Midbrain (tissue), 1 donor: ENCODE measurements at places on chromosomes 4 and X.

DNA sequence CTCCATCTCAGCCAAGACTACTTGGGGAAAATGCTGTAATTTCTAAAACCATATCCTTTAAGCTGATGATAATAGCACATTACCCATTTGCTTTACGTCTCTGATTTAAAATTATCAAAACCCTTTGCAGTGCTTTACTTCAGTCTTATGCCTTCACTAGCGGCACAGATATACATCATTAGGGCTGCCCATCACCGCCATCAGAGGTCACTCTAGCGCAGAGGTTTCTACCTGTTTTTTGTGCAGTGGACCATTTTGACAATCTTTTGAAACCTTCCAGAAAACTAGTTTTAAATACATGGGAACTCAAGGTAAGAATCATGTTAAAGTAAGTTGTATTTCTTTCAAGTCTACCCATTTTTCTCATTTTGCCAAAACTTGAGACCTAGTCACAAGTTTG is 592.5 kb downstream of the PPARGC1A start:
- no peak for DNase-seq

DNA sequence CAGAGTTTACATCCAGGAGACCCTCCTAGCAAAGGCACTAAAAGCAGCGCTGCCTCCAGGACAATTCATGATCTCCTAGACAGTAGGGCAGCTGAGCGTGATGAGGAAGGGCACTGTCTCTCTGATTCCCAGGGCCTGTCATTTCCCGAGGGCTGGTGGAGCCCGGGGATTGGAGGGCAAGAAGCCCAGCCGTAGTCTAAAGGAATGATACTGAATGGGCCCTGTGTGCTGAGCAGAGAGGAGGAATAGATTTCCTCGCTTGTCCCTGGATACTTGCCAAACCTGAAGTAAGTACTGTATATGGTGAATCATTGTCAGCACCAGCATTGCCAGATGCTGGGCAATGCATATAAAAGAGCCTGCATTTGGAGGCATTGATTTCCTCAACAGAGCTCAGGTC is 88.0 kb upstream of the SLITRK2 start:
- DNase-seq: peak; percentile 45

- DNase-seq: no peak
Observed at GRCh38 chr4:147408189-147408588, 72.7 kb upstream of the EDNRA start.

DNA sequence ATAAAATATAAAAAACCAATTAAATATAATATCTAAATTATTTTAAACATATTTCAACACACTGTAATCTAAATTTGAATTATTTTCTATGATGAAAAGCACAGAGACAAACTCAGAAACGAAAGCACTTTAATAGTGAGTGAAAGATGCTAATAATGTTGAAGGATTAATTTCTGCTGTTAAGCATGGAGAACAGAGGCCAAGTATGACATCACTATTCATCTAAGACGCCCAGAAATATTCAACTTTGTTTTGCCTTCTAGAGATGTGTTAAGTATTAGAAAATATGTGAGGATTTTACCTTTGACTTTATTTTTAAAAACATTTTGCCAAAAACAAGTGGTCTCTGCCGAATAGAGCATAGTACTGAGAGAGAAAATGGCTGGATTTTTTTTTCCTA is 19.3 kb downstream of the ARHGEF6 start:
- DNase-seq: no peak

DNA sequence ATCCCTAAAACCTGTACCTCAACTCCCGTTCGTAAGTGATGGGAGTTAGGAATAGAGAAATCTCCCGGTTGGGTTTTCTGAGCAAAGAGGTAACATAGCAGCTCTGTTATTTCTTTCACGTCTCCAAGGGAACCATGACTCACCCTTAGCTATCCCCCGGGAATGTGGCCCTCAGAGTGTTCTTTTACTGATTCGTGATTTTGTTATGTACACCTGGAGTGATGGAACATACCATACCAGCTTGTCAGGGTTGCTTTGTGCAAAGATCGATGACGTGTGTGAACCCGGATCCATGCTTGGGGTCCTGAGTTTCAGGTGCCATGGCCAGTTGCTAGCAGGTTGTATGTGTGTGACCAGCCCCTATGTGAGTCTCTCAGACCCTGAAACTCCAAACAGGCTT is 52.6 kb downstream of the HPRT1 start:
- no peak for DNase-seq

- DNase-seq: no peak
Observed at GRCh38 chrX:78517124-78517523, 142.0 kb downstream of the RTL3 start.
